ENCODE measurements at places on chromosomes 6 and 20.
A peak's percentile ranks its signal among the peaks of the same experiment; 100 is the strongest.

DNA sequence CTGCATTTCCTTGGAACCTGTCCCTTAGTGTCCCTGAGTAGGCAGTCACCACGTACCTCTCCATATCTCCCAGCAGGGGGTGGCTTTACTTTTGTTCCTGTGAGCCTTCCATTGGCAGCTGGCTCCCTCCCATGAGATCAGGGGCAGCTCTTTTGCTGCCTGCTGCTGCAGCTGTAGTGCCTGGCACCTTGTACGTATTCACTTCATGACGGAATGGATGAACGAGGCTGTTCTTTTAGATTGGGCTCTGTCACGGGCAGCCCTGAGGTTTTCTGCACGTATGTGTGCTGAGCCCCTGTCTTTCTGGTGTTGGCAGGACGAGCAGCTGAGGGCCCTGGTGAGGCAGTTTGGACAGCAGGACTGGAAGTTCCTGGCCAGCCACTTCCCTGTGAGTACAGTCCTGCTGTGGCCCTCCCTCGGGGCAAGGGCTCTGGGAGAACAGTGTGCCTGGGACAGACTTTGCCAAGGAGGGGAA lies 14.6 kb downstream of the MYBL2 start:
- DNase-seq = no peak

GRCh38 chr6:16397623-16398022 lies 159.2 kb downstream of the GMPR start:
- DNase-seq = no peak

DNA sequence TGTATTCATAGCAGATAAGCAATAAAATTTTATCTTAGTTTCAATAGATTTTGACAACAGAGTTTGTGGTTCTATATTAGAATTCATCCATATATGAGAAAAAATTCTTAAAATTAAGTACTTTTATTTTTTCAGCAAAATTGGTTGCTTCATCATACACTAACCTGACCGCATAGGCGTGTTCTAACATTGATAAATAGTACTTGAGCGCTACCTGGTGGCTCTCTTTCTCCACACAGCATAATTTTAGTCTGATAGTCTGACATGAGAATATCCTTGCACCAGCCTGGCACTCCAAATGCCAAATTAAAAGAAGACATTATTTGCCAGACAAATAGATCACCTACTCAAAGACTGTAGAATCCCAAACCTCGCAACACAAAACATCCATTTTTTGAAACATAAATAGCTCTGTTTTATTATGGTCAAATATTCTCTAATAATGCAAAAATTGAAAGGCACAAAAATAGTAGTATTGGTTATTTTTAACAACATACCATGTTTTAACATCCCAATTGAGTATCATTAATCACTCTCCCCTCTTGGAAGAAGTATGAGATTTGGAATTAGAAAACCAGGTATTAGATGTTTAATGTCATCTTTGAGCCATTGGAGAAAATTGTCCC lies 33.0 kb upstream of the FILIP1 start:
- DNase-seq = peak; percentile 79

DNA sequence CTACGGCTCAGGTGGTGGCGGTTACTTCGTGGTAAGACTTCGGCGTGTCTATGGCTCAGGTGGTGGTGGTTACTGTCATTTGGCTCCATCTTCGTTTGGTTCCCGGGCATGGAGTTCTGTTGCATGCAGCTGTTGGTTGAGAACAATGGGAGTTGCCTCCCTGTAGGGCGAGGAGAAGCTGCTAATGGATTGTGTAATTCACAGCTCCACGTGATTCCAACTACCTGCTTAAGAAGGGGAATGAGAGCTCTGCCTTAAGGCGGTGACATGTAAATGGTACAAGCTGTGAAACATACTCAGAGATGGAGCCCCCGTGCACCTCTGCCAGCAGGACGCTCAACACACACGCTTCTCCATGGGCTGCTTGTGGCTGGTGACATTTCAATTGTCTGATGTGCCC lies 12.4 kb upstream of the DACT2 start:
- DNase-seq = no peak

DNA sequence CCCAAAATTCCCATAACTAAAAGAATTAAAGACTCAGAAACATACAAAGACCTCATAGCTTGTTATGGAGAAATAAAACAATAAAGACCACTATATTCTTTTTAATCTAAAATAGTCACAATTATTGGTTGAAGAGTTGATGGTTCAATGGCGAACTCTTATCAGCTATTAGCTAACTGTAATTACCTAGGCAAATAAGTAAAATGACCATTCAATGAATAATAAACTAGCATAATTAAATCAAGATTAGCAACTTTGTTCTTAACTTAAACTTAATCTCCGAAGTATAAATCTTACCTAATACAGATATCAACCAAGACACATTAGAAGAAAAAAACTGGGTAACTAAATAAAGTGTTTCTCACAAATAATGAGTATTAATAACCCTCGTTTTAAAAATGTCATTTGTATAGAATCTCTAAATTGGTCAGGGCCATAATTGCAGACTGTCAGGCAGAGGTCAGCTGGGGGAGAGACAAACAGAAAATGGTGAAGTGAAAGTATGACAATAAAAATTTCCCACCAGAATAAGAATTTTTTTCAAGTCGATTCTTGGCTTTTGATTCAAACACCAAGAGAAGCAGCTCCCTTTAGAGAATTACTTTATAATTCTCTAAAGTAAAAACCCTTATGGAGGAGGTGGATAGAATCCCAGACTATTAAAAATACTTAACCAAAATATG lies 1.7 kb downstream of the FKBP5 start:
- DNase-seq = no peak

DNA sequence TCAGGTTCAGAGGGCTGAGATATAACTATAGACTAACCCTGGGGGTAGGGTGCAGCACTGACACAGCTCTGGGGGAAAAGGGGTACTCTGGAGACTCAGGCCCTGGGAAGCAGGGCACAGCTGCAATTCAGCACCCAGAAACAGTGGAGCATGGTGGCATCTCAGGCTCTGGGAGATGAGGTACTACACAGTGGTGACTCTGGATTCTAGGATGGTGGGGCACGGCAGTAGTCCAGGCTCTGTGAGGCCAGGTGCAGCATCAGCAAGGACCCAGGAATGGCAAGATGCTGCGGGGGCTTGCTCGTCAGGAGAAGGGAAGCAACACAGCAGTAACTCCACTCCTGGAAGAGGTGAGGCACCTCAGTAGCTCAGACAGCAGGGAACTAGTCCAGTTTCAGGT lies 271.5 kb upstream of the MOCS1 start:
- no peak for DNase-seq

DNA sequence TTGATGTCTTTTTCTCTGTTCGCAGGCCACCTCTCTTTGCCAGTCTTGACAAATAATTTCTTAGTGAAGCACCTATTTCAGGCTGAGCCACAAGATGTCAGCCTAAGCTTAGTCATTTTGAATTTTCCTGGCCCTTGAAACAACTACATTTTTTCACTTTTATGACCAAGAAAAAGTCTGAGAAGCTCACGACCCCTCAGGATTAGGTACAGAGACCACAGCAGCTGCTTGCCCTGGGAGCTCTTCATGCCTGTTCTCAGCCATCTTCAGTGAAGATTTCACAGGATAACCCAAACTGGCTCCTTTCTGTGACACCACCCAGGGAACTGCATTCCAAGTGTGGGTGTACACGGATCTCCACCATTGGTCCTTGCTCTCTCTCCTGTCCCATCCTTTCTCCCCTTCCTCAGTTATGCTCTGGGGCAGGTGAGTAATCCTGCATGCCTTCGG lies 38.4 kb upstream of the SPTLC3 start:
- DNase-seq = peak; percentile 60

GRCh38 chr20:41176711-41177552 lies 39.6 kb downstream of the PLCG1 start:
- no peak for DNase-seq

DNA sequence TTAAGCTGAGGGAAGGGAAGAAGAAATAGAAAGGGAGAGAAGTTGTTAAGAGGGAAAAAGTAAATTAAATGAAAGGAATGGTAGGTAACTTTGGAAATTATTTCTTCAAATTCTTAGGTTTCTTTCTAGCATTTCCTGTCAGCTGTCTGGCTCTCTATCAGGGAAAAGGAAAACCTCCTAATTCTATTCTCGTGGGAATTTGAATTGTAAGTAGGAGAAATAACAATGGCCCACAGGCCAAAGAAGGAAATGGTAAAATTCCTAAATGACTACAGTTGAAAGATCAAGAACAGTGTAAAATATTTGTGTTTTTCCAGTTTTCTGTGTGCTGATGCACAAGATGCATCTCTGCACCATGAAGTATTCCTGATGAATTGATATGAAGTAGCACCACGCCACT lies 173.0 kb downstream of the IBTK start:
- DNase-seq = no peak

GRCh38 chr6:155062866-155063341 lies 67.8 kb downstream of the TIAM2 start:
- peak; percentile 91 for DNase-seq

GRCh38 chr20:50003253-50003656 lies 20.5 kb downstream of the SNAI1 start:
- peak; percentile 93 for DNase-seq

- DNase-seq = no peak
Observed at GRCh38 chr6:135195041-135195440, 13.9 kb downstream of the MYB start.

DNA sequence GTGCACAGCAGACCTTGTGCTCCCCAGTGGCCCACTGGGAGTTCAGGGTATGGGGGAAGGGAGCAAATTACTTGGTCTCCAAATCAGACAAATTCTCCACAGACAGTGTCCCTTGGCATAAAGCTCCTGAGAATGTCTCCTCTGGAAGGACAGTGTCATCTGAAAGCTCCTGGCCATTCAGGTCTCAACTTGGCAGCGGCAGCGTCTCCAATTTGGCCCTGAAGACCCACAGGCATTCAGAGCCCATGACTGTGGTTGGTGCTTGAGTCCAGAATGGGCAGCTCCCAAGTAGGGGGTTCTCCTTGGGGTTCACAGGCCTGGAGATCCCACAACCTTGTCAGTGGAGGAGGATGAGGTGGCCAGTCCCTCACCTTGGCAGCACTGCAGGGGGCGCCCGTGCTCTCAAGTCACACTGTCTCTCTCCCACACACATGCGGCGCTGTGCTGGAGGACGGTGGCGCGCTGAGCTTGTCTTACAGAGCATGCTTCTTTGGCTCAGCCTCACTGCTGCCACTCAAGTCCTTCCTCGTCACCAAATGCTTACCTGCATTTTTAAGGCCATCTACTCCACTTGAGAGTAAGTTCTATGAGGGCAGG lies 20.7 kb downstream of the DYNLRB1 start:
- peak; percentile 51 for DNase-seq

Measured in fibroblast of mammary gland (primary cell).